ENCODE measurements at places on chromosomes 7 and 10.

GRCh38 chr7:15947754-15948153 lies 261.3 kb upstream of the MEOX2 start:
- no peak for DNase-seq

GRCh38 chr7:7157177-7157886 lies 25.0 kb upstream of the C1GALT1 start:
- DNase-seq: no peak

DNA sequence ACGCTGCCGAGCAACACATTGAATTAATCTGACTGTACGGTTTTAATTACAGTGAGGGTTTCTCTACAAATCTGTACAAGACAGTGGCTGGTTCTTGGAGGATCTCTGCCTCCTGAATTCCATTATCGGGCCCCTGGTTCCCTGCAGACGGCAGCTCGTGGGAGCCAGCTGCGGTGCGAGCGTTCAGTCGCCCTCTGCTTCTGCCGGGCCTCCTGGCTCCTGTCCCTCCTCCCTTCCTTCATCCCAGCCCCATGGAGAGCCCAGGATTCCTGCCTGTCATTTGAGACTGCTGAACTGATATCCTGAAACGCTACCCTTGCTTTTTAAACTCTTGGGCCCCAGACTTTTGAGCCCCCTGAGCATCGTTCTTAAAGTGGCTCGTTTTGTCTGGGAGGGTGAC lies 6.6 kb upstream of the DLX6 start:
- DNase-seq: no peak

GRCh38 chr10:32795598-32796183 lies 162.3 kb downstream of the ITGB1 start:
- DNase-seq: peak; percentile 15

DNA sequence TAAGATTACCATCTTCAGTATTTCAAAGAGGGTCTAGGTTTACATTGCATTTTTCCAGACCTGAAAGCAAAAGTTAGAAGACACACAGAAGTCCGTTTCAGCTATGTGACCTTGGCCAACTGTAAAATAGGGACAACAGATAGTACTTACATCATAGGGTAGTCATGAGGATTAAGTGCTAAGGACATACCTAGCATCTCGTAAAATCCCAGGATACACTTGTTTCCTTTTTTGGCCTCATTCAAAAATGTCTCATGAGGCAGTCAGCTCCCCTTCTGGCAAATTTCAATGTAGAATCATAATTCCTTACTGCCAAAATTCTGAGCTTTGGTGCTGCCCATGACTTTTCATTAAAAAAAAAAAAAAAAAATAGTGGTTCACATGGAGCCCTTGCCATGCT lies 6.4 kb upstream of the DUSP5 start:
- DNase-seq: no peak

GRCh38 chr7:122886357-122887081 lies at the start of gene CADPS2:
TSS of gene CADPS2 (minus strand) at chr7:122886460. CDS start at chr7:122886337, 123 bp downstream.
- peak; percentile 73 for DNase-seq

- no peak for DNase-seq
These were observed 80.6 kb downstream of the ORC5 start for GRCh38 chr7:104127204-104127603.

- DNase-seq: no peak
These were observed 165.4 kb downstream of the ADAM12 start for GRCh38 chr10:126222736-126223511.

DNA sequence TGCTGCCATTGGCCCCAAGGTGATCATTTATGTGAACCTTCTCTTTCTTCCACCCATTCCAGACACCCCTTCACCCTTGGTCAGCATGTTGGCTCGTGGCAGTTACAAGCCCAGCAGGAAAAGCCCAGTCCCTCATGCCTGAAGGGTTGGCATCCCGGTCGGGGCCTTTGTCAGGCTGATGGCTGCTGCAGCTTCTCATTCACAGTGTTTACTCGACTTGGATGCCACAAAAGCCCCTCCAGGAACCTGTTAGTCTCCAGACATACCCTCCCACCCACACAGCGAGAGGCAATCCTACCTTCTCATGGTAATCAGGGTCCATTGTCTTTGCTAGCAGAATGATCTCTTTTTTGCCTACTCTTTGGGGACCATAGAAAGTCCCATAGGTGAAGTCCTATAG lies 200.8 kb upstream of the PFKP start:
- DNase-seq: no peak
